Omental fat pad (tissue), 4 donors: ENCODE measurements at places on chromosomes 7 and 10. TPM values are rescaled to one million over a fixed set of nuclear protein-coding genes. Genes with fewer than 3 reads are reported as not detected.

DNA sequence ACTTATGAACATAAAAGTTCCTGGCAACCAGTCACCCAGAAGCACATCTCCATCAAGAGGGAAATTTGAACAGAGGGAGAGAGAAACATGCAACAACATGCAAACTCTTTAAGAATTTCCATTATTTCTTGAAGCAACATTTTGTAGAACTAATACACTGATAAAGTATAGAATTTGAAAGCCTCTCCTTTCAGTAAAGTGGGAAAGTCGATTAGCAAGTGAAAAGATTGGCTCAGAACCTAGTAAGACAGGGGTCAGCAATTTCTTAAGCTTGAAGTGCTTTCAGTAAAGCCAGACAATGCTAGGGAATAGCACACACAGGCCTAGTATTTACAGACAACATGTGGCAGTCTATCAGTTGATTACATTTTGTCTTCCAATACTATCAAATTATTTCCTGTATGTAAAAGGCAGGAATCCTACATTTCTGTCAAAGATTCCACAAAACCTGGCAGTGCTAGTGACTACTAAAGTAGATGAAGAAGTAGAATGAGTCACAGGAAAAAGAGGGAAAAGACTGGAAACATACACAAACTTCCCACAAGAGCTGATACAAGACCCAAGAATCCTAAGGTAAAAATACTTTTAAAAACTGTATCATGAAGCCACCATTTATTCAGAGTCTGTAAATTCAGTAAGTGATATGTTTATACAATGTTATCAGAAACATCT is 25.2 kb downstream of the DNAJC1 start:
- no peak for DNase-seq

GRCh38 chr7:132004529-132004928 is 448.1 kb upstream of the PODXL start:
- no peak for DNase-seq

GRCh38 chr10:13563481-13564445 is 23.0 kb upstream of the PRPF18 start:
- DNase-seq, result no peak

GRCh38 chr10:18501198-18501597 is 150.2 kb downstream of the NSUN6 start:
- no peak for DNase-seq

GRCh38 chr10:103919648-103920025 is 1.7 kb upstream of the STN1 start:
- no peak for DNase-seq

GRCh38 chr7:95710711-95711110 is 61.6 kb upstream of the DYNC1I1 start:
- DNase-seq, result no peak

DNA sequence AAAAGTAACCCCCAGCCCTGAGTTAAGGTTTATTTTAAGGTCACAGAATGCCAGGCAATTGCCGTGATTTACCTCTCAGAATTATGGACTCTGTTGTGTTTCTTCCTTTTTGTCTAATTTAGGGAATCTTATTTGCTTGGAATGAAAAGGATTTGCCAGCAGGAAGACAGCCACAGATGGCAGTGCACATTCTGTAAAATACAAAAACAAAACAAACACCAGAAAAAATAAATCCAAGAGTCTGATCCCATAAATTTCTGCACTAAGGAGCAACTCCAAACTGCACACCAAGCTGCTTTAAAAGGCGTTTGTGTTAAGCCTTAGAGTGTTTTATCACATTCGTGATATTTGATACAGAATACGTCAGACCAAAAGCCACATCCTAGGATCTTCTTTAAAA is 199.0 kb upstream of the C7orf33 start:
- no peak for DNase-seq

GRCh38 chr10:101506829-101507661 is 81.0 kb downstream of the POLL start:
- DNase-seq, result no peak

GRCh38 chr7:66741-67140 is 125.6 kb upstream of the FAM20C start:
- no peak for DNase-seq

DNA sequence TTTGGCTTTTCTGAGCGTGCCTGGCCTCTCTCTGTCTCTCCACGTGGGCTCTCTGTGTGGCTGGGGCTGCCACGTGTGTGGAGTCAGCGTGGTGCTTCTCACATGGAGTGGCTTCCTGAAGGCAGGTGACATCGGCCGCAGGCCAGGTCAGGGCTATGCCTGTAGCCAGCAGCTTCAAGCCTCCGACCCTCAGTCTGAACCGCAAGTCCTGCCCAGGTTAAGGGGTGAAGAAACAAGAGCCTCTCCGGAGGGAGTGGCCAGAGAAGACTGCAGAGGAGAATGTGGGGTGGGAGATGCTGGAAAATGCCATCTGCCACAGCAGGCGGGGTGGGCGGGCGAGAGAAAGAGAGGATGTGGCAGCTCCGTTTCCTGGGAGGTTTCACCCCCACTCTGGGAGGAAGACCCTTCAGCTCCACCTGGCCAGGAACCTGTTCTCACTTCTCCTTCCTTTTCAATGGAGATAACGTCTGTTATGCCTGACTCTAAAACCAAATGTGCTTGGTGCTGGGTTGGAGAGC is 14.3 kb upstream of the VIPR2 start:
- DNase-seq, result no peak

DNA sequence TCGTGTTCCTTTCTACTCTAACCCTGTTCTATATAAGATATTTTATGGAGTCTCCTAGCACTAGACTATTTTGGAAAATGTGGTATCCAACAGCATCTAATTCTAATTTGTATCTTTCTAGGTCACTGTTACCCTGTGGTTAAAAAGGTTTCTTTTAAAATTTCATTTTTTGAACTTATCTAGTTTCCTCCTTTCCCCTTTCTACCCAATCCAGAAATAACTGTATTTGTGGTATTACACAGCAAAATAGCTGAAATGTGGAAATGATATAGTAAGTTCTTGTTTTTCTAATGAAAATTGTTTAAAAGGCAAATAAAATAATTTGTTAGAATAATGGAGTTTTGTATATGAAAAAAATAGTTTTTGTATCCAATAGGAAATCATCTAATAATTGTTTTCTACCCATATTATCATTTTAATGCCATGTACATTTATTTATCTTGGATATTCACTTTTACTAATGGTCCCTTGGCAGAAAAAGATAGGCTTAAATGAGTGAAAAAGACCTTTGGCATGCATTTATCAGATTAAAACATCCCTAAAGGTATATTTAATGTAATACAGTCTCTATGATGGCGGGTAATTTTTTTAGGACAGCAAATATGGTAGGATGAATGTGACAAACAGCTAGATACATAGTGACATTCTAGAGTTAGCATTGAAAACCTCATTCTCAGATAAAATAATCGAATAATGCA is 175.5 kb upstream of the PLXDC2 start:
- no peak for DNase-seq

DNA sequence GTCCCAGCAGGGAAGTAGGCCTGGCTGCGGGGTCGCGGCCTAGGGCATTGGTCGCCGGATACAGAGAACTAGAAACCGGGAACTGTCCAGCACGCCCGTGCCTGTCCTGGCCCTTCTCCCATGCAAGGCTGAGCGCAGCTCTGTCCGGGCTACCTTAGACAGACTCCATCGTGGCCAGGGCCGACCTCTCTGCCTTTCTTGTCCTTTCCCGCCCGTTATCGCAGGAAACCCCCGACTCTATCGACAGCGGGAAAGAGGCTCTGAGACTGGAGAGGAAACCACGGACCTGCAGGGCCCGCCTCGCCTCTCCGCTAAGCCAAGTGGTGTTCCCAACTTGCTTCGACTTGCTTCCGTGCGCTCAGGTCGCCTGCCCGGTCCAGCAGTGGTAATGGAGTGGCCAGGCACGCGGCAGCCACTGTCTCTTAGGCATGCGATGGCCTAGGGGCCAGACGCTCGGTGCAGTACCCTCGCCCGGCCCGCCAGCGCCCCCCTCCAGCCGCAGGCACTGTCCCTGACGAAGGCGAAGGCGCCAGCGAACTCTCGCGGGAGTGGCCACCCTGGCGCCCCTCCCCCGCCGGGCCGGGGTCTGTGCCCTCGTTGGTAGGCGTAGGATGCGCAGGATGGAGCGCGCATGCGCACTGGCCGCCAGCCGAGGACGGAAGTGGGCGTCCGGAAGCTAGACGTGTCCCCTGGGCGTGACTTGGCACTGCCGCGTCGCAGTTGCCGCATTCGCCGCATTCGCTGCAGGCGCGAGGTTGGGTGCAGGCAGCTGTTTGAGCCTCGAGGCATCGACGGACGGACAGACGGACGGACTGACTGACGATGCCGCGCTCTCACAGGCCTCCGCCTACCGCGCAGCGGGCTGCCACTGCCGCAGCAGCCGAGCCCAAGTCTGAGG is 54.4 kb downstream of the MCMBP start:
- peak; percentile 27 for DNase-seq

DNA sequence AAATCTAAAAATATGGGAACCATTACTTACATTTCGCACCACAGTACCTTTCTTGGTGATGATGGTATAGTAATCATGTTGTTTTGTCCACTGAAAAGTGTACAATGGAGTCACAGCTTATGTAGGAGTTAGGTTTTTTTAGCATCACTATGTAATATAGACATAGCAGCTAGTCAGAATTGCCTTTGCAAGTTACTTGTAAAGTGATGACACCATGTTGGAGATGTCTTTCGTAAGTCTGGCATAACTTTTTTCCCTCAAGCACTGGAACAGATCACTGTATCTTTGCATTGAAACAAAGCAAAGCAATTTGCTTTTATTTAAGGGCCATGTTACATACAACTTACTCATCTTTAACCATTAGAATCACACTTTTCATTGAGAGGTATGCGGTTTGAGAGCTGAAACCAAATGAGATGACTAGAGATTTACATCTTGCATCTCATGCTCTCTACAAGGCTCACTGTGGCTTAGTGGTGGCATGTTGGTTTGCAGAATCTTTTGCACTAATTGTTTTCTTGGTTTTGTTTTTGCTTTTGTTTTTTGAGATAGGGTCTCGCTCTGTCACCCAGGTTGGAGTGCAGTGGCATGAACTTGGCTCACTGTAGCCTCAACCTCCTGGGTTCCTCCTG is 18.3 kb downstream of the UBN2 start:
- DNase-seq, result no peak

DNA sequence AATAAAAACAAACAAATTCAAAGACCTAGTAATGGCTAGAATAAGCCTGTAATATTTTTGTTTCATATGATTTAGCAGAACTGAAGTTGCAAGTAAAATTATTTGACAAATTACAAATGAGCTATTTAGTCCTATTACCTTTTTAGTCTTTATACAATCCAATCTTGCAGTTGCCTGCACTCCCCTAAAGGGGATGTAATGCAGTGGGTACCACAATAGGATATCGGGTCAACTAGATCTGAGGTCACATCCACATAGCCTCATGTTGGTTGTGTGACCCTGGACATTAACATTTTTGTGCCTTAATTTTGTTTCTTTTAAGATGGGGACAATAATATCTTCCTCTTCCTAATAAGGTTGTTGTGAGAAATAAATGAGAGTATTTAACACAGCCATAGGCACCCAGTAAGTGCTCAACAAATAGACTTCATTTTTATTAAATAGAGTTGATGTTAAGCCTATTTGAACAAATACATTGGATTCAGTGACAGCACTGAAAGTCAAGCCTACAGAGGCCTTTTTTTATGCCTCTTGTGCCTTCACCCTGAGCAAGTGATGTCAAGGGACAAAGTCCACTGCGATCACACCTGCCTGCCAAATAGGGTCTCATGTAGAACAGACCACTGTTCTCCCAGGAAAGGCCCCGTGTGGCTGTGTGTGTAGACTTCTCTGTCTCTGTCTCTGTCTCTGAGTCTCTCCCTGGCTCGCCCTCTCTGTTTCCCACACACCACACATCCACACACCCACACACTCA is 124.8 kb downstream of the EVX1 start:
- DNase-seq, result no peak

DNA sequence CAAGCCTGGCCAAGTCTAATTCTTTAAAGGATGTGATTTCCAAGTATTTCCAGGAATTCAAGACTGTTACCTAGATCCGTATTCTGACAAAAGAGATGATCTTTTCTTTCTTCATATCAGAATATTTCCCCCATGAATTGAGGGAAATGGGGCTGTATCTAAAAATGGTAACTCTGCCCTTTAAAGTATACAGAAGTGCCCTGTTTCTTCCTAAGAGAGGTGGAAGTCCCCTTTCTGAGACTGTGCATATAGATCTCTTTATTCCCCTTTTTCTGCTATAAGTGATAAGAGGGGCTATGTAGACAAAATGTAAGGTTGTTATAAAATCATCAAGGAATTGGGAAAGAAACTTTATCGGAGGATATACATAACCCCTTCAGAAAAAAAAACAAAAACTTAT is 287.1 kb upstream of the KAT6B start:
- no peak for DNase-seq

DNA sequence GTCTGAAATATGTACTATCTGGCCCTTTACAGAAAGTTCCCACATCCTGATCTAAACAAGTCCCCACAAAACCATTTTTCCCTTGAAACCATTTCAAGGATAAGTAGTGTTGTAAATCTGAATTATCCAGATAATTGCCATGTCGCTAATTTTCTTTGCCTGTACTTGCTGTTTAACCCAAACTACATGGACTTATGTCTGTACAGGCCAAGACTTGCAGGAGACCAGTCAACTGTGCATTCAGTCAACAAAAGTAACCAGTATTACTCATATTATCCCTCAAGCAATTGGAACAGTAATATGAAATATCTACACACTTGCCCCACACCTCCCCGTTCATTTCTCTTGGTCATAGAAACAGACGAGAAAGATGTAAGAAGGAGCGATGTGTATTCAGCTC is 347.8 kb upstream of the NFE2L3 start:
- no peak for DNase-seq

DNA sequence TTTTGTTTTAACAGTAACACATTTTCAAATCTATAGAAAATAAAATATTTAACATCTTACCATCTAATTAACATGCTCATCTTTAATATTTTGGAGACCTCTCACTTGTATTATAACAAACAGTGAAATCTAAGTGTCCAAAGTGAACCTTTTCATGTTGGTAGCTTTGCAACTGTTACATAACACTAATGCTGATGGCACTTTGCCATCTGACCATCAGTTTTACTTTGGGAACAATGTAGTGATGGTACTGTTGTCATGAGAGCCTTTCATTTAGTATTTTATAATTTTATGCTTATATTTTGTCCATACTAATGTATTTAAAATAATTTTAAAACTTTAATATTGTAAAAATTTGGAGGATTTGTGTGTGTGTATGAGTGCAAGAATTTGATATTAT is 1017.0 kb upstream of the KCND2 start:
- DNase-seq, result no peak

GRCh38 chr7:31464601-31465000 is 49.3 kb upstream of the ITPRID1 start:
- no peak for DNase-seq

GRCh38 chr10:6864142-6864541 is 284.1 kb upstream of the PRKCQ start:
- no peak for DNase-seq

RPP30 gene
- 23.5 TPM for total RNA-seq

MUC12 gene
- total RNA-seq, result 2.4 TPM

AASS gene
- total RNA-seq, result 92.7 TPM

KCP gene
- 1.6 TPM for total RNA-seq

C10orf143 gene
- 1.7 TPM for total RNA-seq

FAM25C gene
- not detected for total RNA-seq

DDC gene
- total RNA-seq, result not detected

ABHD11 gene
- total RNA-seq, result 13.9 TPM

ODAD2 gene
- total RNA-seq, result not detected

HOXA13 gene
- total RNA-seq, result not detected

CARD11 gene
- 1.4 TPM for total RNA-seq

OR9A2 gene
- total RNA-seq, result not detected

NEURL1 gene
- total RNA-seq, result not detected

CCDC3 gene
- 39.8 TPM for total RNA-seq

CPA5 gene
- not detected for total RNA-seq
